MCF 10A (cell line): ENCODE measurements at places on chromosomes 3 and 15. TPM values are rescaled to one million over a fixed set of nuclear protein-coding genes. Genes with fewer than 3 reads are reported as not detected.

DNA sequence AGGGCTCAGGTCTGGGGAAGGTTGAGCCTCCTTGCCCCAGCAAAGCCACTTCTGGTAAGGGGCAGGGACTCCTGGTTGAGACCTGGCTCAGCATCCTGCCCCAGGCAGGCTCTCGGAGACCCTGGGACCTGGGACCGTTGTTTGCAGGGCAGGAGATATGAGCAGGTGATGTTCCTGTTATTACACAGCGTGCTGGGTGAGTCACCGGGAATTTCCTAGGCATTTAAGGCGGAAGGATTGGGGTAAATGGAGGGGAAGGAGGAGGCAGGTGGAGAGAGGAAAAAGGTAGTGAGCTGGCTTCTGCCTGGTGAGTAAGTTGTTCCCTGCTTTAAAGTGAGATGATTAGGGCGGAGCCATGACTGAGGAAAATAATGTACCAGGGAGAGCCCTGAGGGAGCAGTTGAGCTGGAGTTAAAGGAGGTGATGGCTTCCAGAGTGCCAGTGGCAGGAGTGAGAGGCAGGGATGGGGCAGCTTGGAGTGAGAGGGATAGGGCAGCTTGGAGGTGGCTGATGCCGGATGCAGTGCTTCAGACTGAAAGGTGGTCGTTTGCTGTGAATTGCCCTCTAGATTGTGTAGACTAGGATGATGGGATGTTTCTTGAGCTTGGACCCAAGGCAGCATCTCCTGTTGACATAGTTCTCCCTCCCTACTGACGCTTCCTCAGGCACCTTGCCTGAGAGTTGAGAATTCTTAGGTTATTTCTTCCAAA is 79.4 kb downstream of the AAGAB start:
- H3K36me3 ChIP-seq, result peaks cover 45% of the 10 kb centered on the region
- peak; percentile 96 for DNase-seq
- peaks cover 59% of the 10 kb centered on the region for H3K4me1 ChIP-seq
- H3K27me3 ChIP-seq, result no peaks in the 10 kb centered on the region
- H3K27ac ChIP-seq, result peak overlapping the region; percentile 80

GRCh38 chr15:76330080-76330680 is 6.4 kb upstream of the ISL2 start:
- H3K4me3 ChIP-seq, result no peak overlapping the region
- H3K27ac ChIP-seq, result no peak overlapping the region
- no peaks in the 10 kb centered on the region for H3K27me3 ChIP-seq
- DNase-seq, result peak; percentile 72

- no peaks in the 10 kb centered on the region for H3K4me1 ChIP-seq
- H3K36me3 ChIP-seq, result no peaks in the 10 kb centered on the region
- no peak overlapping the region for H3K4me3 ChIP-seq
- peaks cover 50% of the 10 kb centered on the region for H3K27me3 ChIP-seq
Measured at GRCh38 chr15:78702609-78703333, 61.8 kb upstream of the CHRNB4 start.

GRCh38 chr3:77025471-77025870 is 14.4 kb upstream of the ROBO2 start:
- H3K27ac ChIP-seq, result no peak overlapping the region
- H3K4me3 ChIP-seq, result no peak overlapping the region
- no peak for DNase-seq
- peaks cover 94% of the 10 kb centered on the region for H3K27me3 ChIP-seq

GRCh38 chr3:30832961-30833575 is 61.4 kb downstream of the GADL1 start:
- H3K27ac ChIP-seq, result no peak overlapping the region
- no peaks in the 10 kb centered on the region for H3K27me3 ChIP-seq
- DNase-seq, result no peak

GOLGA8O gene
- total RNA-seq, result 0.76 and 2.6 TPM in 2 replicates

MCTP2 gene
- total RNA-seq, result 20.5 and 25.7 TPM in 2 replicates
